ENCODE measurements at places on chromosomes 7 and 10.

- DNase-seq = no peak
Measured at GRCh38 chr10:133467286-133467911, 13.7 kb downstream of the SCART1 start.

- DNase-seq = no peak
Measured at GRCh38 chr10:94361171-94361794, 1.5 kb downstream of the NOC3L start.

- no peak for DNase-seq
Measured at GRCh38 chr7:8070451-8071180, 102.0 kb downstream of the GLCCI1 start.

DNA sequence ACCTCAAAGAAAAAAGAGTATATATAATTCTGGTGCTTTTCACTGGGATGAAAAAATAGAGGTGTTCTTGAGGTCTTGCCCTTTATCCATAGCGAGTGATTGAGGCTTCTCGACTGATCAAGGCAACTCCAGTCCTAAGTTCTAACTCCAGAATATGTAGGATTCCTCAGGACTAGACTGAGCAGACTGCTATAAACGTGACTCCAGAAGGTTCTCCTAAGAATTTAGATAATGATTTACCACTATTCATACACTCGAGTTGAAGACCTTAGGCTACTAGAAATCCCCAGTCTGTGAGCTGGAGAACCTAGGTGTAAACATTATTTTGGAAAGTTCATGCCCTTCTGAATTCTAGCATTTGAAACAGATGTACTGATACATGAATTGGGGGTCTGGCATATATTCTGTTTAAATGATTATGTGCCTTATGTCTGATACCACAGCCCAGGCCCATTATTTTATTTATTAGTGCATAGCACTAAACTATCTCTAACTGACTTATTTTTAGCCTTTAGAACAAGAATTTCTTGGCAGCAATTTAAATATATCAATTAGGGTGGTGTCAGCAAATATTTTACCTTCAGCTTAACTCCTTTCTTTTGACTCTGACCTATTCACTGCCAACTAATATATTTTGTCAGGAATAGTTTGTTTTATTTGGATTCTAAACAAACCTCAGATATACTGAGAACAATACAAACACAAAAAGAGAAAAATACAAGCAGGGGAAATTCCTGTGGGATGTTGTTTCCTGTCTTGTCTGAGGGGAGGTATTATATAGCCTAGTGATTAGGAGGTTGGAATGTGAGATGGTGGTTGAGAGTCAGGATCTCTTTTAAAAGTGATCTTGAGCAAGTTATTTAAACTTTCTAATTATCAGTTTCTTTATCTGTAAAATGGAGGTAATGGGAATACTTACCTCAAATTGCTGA, 75.8 kb downstream of the PODXL start:
- DNase-seq = no peak

GRCh38 chr10:117503244-117504205, 39.0 kb upstream of the EMX2 start:
- DNase-seq = no peak

GRCh38 chr10:59093461-59093860, 83.0 kb upstream of the PHYHIPL start:
- DNase-seq = no peak

DNA sequence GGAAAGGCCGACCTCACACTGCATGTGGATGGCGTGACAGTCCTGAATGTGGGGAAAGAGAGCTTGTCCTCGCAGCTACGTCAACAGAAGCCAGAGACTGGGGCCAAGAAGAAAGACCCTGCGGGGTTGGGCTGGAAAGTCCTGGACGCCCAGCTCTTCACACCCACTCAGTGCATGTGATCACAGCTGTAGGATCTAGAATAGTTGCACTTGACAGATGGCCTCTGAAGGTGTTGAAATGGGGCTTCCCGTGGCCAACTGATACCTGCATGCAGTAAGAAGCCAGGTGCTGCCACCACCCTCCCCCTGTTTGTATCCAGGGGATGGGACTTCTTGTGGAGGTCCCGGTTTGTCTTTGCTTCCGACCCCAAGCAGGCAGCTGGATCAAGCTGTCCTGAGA, 34.1 kb upstream of the OCM2 start:
- no peak for DNase-seq

GRCh38 chr10:102501201-102502028, 1.1 kb downstream of the ACTR1A start:
- DNase-seq = no peak

- no peak for DNase-seq
Measured at GRCh38 chr7:143289421-143289820, 1.3 kb downstream of the CASP2 start.

GRCh38 chr10:109427411-109427810, 495.9 kb downstream of the XPNPEP1 start:
- no peak for DNase-seq

DNA sequence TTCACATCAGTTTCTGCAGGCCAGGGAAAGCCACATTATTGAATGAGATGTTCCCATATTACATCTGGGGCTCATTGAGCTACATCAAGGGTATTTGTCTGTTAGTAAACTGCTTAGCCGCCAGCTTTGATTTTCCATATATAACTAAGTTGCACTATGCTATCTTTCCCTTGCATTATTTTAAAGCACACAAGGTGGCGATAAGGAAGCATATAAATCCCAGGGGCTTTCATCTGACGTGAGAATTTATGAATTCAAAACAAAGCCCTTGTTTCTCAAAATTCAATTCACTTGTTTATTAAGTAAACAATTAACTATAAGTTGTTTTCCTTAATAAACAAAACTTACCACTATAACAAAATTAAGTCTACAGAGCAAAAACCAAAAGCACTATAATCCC, 334.1 kb upstream of the TPK1 start:
- DNase-seq = no peak

GRCh38 chr10:45379891-45380540, 6.0 kb downstream of the ALOX5 start:
- DNase-seq = no peak

- no peak for DNase-seq
Measured at GRCh38 chr7:121433775-121434174, 37.7 kb upstream of the FAM3C start.

DNA sequence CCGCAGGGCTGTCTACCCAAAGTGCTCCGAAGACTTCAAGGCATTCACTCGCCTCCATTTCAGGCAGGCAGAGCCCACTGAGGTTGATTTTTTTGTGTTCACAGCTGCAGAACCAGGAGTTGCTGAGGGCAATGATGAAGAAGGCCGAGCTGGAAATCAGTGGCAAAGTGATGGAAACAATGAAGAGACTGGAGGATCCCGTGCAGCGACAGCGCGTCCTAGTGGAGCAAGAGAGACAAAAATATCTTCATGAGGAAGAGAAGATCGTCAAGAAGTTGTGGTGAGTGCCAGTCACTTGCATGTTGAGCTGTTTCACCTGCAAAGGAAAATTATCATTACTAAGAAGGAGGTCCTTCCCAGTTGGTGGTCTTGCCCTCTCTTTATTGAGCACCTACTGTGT, 210.5 kb downstream of the ARHGAP21 start:
- no peak for DNase-seq
